ENCODE measurements at places on chromosomes 7 and 10. TPM values are rescaled to one million over a fixed set of nuclear protein-coding genes. Genes with fewer than 3 reads are reported as not detected.

DNA sequence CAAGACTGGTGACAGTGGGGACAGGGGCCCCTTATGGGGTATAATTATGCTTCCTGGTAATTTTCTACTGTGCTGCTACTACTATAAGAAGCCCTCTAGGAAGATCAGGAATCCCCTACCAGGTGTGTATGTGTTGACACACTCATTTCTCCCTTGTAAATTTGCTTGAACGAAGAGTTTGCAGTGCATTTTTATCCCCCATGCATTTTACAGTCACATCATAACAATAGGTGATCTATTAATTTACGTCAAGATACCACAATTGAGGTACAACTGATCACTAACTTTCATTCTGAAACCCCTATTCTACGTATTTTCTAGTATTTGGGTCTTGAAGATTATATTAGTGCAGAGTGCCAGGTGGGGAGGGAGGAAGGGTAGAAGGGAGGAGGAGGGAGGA lies 252.2 kb downstream of the NSUN6 start:
- DNase-seq, result no peak

DNA sequence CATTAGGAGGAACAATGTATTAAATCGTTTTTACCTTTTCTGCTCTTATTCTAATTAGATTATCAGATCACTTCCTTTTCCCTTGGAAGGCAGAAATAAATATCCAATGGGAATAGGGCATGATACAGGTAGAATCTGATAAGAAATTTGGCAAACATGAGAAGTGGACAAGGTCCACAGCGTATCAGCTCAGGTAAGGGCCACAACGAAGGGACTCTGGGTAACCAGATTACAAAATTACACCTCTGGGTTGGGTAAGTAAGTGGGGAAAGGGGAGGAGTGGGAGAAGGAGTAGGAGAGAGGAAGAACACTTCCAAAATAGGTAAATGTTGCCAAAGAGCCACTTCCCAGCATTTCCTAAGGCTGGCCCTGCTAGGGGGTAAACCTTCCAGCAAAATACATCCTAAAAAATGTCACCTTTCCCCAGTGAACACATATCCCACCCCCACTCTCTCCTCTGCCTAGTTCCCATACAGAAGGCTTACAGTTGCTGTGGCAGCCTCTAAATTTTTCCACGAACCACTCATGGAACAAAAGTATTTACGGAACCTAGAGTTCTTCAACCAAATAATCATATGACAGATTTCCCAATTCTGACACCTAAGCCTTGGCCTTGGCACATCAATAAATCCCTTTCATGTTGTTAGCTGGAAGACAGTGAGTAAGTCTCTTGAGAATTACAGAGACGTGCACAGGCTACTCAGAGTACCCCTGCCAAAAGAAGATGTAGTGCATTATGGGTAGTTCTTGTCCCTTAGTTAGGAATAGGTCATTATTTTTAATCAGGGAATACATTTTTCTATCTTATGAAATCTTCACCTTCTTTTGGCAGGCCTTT lies 51.5 kb upstream of the DLX6 start:
- DNase-seq, result no peak

Gene KIAA1217
- total RNA-seq, result not detected

DNA sequence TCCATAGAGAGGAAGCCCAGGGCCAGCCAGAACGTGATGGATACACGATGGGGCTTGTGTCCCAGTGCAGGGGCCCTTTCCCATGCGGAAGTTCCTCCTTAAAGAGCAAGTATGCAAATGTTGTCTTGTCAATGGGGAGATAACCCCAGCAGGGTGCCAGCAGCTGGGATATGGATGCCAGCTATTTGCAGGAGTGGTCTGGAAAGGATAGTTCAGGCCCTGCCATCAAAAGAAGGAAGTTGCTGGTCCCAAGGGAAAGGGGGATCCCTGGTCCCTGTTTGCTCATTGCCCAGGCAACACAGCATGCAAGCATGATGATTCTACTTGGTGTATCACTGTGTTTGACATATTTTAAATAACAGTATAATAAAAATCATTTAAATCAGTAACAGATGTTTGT lies 73.1 kb upstream of the HECW1 start:
- no peak for DNase-seq

GRCh38 chr7:75038508-75038907 lies 35.1 kb downstream of the RCC1L start:
- no peak for DNase-seq

GRCh38 chr10:75229971-75230370 lies 5.8 kb downstream of the COMTD1 start:
- DNase-seq, result no peak

DNA sequence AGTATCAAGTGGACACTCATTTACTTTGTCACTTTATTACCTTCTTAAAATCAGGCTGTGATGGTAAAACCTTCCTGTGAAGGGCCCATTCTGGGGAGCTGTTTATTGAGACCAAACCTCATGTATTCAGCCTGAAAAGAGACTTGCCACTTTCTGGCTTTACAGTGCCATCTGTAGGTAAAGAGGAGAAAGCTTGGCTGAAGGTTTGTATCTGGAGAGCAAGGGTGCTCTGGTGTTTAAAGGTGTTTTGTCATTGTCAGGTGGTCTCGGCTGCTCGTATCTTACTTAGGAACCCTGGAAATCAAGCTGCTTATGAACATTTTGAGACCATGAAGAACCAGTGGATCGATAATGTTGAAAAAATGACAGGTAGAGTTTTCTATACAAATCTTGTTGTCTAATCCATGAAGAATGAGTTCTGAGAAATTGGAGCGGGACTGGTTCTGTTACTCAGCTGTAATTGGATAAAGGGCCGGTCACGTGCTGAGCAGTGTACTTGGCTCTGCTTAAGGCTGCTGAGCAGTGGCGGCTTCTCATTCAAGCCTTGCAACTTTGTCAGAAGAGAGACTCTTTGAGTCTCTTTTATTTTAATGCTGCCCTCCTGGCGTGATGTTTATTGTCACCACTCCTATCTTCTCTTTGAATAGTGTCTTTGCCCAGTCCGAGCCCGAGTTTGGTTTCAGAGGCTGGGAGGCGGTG lies 46.9 kb downstream of the AP3M1 start:
- DNase-seq, result no peak

DNA sequence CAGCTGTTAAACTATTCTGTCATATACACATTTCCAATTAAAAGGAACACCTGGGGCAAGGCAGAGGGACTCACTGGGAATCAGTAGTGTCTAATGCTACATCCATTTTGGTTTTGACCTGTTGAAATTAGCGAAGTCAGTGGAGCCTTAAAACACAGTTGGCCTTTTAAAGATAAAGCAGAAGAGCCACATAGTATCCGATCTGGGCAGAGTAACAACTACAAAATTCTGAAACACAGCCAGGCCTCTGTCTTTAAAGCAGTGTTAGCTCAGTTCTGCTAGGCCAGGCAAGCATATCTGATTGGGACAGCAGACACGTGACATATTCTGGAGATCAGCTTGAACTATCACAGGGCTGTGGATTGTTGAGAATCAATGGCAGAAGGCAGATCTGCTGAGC lies 117.5 kb upstream of the WNT16 start:
- no peak for DNase-seq

Gene PITX3
- not detected for total RNA-seq

DNA sequence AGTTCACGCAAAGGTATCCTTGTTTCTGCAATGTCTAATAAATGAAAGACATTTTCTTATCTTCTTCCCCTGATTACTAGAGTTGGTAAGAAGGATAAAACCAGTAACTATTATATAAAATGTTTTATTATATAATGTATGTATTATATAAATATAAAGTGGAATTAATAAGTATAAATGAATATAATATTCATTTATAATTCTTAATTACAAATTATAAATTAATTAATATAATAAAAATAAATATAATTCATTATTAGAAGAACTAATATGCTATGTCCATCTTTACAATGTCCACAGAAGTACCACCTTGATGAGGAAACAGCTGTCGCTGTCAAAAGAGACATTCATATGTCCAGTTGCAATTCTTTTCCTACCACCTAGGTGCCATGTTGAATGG lies 177.7 kb downstream of the GLI3 start:
- no peak for DNase-seq

GRCh38 chr7:149321978-149322541 lies 60.1 kb downstream of the ZNF783 start:
- DNase-seq, result no peak

- DNase-seq, result no peak
These were observed 97.2 kb downstream of the PODXL start for GRCh38 chr7:131459256-131459655.

DNA sequence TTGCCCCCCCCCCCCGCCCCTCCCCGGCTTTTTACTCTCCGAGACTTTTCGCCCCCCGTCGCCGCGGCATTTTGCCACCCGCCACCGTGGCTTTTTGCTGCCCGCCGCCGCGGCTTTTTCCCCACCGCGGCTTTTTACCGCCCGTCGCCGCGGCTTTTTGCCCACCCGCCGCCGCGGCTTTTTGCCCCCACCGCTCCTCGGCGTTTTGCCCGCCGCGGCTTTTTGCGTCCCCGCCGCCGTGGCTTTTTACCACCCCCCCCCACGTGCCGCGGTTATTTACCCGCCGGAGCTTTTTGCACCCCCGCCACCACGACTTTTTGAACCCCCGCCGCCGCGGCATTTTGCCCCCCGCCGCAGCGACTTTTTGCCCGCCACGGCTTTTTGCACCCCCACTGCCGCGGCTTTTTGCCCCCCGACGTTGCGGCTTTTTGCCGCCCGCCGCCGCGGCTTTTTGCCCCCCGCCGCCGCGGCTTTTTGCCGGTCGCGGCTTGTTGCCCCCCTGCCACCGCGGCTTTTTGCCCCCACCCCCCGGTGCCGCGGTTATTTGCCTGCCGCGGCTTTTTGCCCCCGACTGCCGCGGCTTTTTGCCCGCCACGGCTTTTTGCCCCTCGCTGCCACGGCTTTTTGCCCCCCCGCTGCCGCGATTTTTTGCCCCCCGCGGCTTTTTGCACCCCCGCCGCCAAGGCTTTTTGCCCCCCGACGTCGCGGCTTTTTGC lies 461.1 kb downstream of the ZNF33B start:
- no peak for DNase-seq

Gene LIPK
- total RNA-seq, result not detected

DNA sequence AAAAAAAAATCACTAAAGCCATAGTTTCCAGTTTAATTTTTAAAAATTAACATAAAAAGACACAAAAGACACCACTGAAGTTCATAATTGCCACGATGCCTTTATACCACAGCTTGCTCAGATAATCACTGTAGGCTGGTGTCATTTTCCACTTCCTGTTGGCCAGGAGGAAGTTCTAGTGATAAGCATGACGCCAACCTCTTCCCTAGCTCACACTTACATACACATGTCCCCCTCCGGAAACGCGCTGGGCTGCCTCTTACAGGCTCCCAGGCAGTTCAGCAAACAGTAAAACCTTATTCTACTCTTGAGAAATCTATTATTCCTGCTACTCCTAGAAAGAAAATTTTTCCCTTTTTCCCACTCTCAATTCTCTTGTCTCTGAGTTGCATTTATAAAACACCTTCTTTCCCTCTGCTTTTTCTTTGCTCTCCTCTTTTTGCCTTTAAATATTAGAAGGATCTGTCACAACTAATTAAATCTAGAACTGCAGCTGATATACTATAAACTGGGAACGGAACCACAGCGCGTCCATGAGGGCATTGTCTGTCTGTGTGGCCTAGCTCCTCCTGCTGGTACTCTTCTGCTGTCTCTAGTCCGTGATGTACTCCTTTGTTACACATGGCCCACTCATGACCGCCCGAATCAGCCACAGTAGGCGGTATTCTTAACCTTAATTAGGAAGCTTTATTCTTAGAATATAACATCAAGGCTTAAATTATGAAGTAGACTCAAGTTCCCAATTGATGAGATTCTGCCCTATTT lies 664.9 kb downstream of the CNTNAP2 start:
- no peak for DNase-seq

DNA sequence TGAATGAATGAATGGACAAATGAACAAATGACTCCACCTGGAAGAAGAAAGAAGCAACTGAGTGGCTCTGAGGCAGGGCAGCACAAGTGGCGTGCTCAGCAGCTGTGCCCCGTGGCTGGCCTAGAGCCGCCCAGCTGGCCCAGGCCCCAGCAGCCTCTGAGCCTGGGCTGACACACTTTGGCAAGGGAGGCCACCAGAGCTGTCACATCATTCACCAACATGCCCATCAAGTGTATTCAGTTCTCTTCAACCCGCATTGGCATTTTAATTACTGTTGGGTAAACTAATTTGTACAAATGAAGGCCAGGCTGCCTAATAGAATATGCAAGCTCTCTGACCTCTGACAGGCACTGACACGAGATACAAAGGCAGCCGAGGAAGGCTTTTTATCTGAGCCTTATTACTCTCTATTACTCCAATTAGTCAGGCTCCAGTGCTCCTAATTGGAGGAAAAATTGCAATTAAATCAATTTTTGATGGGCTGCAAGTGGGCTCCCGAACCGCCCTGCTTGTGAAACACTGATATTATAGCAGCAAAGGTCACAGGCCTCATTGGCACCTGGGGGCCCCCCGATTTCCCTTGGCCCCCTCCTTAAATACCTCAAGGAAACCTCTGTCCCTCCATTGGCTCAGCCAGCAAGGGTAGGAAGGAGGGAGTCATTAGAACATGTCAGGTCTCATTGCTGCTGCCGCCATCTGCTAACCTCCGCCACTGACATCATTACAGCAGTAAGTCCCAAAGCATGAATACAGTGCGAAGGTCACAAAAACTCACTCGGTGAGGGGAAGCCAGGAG lies 41.9 kb downstream of the DPCD start:
- no peak for DNase-seq

GRCh38 chr7:133682364-133683181 lies 429.7 kb downstream of the EXOC4 start:
- no peak for DNase-seq

GRCh38 chr7:120703585-120704240 lies 154.2 kb downstream of the TSPAN12 start:
- no peak for DNase-seq

Gene MARVELD1
- total RNA-seq, result 2.0 TPM

DNA sequence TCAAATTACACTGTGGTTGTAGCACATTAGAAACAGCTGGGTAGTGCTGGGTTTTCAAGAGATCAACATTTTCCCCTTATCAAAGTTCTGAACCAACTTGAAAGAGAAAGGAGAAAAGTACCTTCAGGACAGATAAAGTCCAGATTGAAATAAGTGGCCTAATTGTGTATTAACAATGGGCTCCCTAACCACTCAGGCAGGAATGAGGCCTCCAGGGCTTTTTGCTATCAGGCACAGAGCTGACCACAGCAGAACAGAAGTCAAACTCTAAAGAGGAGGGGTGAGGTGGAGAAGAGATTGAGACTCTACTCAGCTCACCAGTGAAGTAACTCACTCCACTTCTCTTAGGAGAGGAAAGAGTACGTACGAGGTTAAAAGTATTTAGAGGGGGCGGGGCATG lies 394.1 kb upstream of the PHF14 start:
- DNase-seq, result no peak

Gene PDE1C
- total RNA-seq, result not detected
